ENCODE measurements at places on chromosomes 2 and 18.

- no peak for DNase-seq
Observed at GRCh38 chr2:162929571-162929970, 91.0 kb upstream of the KCNH7 start.

GRCh38 chr18:37673671-37674070 is 108.1 kb upstream of the CELF4 start:
- DNase-seq, result no peak

GRCh38 chr2:202721621-202722020 is 86.9 kb downstream of the FAM117B start:
- no peak for DNase-seq

- DNase-seq, result no peak
Observed at GRCh38 chr2:98778151-98778550, 47.2 kb upstream of the MGAT4A start.

DNA sequence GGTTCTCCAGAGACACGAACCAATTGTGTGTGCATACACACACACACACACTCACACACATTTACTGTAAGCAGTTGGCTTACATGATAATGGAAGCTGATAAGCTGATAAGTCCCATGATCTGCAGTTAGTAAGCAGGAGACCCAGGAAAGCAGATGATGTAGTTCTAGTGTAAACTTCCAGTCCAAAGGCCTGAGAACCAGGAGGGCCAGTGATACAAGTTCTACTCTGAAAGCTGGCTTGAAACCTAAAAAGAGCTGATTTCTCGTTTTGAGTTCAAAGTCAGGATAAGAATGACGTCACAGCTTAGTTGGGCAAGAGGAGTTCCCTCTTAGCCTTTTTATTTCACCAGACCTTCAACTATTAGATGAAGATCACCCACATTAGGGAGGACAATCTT is 558.8 kb upstream of the PIK3C3 start:
- no peak for DNase-seq

DNA sequence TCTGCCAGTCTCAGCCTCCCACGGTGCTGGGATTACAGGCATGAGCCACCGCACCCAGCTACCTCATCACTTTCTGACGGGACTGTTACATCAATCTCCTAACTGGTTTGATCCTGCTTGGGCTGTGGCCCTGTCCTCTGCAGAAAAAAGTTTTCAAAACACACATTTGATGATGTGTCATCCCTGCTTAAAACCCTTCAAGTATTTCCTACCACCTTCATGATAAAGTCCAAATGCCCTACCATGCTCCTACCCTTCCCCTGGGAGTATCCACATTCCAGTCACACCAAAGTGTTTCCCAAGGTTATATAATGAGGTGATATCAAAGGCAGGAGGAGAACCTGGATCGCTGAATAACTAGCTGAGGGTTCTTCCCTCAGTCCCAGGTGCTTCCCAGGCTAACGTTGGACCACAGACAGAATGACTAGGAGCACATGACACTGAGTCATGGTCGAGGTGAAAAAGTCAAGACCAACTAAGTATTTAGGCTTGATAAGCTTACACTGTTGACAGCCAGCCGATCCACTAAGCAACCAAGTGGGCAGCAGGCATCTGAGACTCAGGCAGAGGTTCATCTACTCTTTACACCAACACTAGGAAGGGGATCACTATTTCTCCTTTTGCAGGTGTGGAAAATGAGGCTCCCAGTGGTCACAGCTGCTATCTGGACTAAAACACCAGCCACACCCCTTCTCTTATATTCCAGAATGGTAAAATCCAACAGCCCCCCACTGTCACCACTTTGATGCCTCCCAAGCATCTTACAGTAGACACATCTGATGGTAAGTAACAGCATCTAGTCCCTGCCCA is 31.8 kb downstream of the CYRIA start:
- DNase-seq, result no peak

GRCh38 chr2:21381421-21381820 is 257.7 kb downstream of the TDRD15 start:
- DNase-seq, result no peak

DNA sequence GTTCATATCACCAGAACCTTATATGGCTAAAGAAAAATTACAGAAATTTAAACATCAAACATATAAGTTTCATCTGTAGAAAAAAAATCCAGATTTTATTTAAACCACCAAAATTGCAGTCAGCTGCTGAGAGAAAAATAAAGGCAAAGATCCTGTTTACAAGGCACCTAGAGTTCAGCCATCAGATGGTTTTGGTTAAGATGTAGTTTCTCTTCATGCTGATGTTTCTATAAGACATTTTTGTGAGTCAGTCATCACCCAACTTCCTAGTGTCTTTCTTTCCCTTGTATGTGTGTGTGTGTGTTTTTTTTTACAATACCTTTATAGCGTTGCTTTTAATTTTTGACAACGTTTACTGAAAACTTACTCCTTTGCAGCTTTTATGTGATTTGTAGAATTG is 26.1 kb upstream of the MMADHC start:
- DNase-seq, result no peak

DNA sequence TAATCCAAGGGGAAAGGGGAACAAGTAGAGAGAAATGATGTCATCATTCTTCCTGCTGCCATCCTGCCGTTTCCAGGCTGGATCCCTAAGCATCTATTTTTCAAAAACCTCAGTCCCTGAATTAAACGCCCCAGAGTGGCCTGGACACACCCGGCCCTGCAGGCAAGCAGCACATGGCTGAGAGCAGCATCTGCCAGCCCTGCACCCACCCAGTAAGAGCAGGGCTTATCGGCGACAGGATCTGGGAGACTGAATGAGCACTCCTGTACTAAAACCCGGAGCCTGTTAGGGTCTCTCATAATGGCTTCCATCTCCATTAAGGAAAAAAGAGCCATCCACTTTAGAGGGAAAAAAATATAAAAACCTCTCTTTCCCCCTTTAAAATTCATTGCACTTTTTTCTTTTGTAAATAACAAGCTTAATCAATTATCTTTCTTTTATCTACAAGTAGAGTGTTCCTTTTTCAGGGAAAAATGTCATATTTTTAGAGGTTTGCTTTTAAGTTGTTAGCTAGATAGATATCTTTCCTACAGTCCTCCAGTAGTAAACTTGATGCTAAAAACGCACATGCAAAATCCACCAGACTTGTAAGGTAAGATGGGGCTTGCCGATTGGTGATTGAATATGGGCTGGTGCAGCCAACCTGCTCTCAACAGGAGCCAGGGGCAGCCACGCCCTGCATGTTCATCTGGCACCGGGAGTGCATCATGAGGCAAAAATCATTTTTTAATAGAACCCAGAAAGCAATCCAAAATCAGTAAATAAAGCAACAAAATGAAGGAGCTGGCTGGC is 457.8 kb downstream of the EIPR1 start:
- DNase-seq, result no peak

DNA sequence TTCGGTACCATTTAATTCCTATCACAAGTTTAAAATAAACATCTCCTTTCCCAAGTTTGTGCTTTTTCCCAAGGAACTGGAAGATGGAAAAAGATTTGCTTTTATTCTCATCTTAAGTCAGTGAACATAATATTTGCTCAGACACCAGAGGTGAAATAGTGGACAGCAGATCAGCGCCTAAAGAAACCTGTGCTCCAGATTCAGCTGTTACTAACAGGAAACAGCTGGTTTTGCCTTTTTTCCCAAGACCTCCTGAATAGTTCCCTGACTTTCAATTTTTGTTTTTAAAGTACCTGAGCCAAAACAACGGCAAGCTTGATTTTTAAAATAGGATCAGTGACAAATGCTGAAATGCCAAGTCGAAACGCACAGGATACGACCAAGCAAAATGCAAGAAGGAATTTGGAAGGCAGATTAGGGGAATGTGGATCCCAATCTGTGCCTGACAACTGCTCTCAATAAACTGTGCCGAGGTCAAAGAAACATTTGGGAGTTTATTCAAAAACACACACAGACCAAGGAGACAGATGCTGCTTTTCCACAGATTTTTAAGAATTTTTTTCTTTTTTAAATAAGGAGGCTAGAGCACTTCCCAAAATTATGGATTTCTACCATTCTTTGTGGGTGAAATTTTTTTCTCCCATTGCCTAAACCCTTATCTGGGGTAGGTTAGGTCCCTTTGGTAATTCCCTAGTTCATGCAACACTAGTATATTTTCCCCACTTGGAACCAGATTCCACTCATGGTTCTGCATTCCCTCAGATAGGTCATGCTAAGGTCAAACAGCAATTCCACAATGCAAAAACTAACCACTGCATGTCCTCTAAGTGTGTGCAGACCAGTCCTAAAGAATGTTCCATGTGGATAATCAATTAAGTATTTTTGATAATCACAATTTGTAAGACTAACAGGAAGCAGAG is 121.5 kb upstream of the PDE1A start:
- no peak for DNase-seq

DNA sequence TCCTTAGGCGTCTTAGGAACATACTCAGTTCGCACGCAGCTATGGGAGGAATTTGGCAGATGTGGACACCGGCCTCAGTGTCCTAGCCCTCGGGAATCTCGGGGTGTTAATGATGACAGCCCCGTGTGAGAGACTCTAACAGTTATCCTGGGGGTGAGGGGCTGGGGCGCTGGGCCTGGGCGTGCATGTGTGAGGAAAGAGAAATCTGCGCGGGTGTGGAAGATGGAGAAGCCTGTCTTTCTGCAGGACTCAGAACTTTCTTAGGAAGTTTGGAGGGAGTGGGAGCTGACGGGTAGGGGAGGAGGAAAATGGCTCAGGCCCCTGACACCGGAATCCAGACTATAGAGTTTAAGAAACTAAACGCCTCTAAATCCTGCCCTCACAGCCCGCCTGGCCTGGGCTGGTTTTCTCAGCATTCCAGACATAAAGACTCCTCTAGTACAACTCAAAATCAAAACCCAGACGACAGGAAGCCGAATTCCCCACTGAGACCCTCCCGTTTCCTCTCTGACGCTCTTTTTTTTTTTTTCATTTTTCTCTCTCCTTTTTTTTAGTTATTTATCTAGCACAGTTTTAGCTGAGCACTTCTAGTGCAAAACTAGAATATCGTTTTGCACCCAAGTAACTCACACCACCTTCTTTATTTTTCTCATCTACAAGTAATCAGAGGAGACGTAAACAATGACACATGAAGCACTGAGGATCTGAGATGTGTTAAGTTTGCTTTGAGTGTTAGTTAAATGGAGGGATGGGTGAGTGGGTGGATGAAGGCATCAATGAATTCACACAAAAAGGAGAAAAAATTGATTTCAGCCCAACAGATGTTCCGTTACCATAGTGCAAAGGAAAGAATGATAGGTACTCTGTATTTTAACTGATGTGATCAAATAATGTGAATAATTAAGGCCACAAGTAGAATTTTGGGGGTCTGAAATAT is 1.2 kb upstream of the HAAO start:
- DNase-seq, result no peak

DNA sequence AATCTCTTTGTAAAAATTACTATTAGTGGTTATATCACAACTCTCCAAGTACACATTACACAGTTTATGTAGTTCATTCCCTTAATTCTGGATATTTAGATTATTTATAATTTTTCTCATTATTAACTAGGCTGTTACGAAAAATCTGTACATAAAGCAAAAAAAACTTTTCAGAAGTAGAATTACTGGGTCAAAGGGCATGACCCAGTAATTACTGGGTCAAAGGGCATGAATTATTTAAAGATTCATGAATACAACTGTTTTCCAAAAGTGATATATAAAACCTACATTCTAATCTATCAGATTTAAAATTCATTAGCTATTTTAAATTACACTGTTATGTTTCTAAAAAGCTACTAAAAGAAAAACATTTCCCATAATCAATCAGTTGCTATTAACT is 55.3 kb downstream of the MSH6 start:
- no peak for DNase-seq
